ENCODE measurements at places on chromosomes 6 and 20.

GRCh38 chr6:163394659-163395058, 19.9 kb upstream of the QKI start:
- DNase-seq: no peak

- DNase-seq: peak; percentile 27
Measured at GRCh38 chr6:100573166-100573565, 108.4 kb upstream of the SIM1 start.

- no peak for DNase-seq
Measured at GRCh38 chr6:44474643-44475042, 87.1 kb downstream of the CDC5L start.

DNA sequence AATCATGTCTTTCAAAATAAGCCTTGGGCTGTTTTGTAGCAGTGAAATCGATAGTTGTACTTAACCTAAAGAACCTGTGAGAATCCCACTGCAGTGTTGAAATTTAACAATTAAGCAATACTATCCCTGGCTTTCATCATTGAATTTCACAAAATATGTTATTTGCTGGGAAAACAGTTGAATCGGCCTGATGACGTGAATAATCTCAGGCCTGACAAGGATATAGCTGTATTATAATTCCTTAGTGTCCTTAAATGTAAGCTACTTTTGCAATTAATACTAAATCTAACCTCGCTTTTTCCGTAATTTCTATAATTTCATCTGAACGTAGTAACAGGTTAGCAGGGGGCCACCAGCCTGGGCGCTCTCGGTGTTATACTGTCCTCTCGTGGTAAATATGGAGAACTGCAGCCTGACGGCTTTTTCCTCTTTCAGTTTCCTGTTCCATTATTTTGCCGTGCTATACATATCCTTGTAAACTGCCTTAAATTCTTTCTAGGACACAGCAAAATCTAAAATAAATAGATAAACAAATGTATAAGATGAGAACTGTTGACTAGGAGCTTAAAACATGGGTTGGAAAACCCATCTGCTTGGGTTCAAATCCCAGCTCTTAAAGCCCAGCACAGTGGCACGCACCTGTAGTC, 24.0 kb downstream of the MTFR2 start:
- DNase-seq: peak; percentile 82

GRCh38 chr6:16524380-16524707, 236.9 kb downstream of the ATXN1 start:
- DNase-seq: no peak

GRCh38 chr6:100998111-100998510, 117.0 kb upstream of the ASCC3 start:
- DNase-seq: no peak

GRCh38 chr6:113050010-113050858, 703.1 kb downstream of the RFPL4B start:
- DNase-seq: peak; percentile 13

- no peak for DNase-seq
Measured at GRCh38 chr20:35661053-35661452, 3.6 kb downstream of the CPNE1 start.

DNA sequence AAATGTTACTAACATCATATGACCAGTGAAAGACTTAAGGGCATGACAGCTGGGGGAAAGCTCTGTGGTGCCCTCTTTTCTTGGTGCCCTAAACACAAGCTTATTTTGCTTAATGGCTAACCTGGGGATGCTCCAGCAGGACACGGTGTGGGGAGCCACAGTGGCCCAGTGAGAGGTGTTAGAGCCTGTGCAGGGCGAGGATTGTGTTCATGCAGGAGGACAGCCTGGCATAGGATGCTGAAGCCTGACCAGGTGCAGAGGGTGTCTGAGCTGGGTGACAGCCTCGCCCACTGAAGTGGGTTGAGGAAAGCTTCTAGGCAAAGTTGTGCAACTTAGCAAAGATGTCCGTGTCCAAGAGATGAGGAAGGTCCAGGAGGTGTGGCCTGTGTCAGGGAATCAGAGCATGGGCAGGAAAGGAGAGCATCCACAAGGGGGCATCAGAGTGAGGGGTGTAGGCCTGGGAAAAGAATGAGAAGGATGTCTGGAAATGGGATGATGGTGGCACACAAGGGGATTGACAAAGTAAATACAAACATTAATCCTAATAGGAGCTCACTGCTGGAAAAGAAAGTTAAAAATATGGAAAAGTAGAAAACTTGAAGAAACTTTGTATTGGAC, 33.9 kb downstream of the SLC17A4 start:
- peak; percentile 77 for DNase-seq

- peak; percentile 69 for DNase-seq
Measured at GRCh38 chr6:156809034-156809433, 31.9 kb downstream of the ARID1B start.

DNA sequence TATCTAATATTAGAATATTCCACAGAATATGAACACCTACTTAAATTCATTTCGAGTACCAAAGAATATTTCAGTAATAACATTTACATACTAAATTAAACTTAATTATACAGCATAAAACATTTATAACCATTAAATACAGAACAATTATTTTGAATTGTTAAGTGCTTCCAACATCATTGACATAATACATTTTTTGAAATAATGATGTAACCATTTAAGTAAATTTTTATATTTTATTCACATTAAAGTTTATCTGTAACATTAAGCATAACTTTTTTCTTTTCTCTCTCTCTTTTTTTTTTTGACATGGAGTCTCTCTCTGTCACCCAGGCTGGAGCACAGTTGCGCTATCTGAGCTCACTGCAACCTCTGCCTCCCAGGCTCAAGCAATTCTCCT, 44.5 kb downstream of the FUT9 start:
- DNase-seq: no peak

GRCh38 chr6:13267142-13267651, 61.1 kb downstream of the TBC1D7 start:
- peak; percentile 53 for DNase-seq

DNA sequence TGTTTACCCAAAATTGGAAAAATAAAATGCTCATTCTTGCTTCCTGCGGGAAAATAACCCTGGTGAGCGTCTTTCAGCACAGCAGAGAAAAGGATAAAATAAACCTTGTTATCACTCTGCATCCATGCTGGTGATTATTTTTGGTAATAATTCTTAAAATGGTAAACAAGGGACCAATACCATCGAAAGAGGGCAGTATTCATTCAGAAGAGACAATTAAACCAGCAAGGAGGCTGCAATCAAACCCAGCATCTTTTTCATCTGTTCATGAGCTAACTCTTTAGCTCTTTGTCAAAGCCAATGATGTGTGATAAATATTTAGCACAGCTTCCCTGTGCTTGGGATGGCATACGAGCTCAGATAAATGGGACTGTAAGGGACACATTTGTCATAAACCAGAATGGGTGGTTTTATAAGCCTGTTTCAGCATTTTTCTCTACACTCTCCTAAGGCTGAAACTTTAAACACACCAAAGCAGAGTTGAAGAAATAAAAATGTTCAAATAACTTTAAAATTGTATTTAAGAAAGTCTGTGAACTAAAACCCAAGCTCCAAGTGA, 34.4 kb downstream of the CDH26 start:
- peak; percentile 18 for DNase-seq

DNA sequence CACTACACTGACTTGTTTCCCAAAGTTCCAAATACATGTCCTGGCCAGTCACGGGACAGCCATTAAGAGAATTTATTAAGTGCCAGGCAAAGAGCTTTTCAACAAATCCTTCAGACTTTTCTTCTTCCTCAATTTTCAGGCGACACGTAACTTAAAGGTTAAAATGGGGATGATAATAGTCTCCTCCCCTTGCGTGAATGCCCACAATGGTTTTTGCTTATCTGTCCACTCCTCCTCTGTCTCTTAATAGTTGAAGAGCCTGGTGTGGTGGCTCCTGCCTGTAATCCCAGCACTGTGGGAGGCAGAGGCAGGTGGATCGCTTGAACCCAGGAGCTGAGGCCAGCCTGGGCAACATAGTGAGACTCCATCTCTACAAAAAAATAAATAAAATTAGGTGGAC, 11.4 kb upstream of the PARD6B start:
- DNase-seq: peak; percentile 61

DNA sequence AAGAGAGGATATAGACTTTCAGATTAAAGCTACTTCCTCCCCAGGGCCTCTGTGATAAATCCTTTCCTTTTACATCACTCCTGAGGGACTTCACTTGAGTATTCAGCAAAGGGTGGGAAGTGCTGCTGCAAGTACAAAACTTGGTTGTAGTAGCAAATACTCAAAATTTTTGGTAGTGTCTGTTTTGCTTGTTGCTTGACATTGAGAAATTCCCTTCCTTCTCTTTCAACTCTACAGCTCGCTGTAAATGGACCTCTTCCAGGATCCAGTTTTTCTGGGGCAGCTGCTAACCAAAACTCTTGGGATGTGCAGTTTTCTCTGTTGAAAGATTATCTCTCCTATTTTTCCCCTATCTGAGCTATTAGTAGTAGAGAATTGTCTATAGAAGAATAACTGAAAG, 472.0 kb downstream of the CD109 start:
- no peak for DNase-seq

GRCh38 chr6:112163295-112164257, 76.2 kb downstream of the FAM229B start:
- peak; percentile 82 for DNase-seq

- no peak for DNase-seq
Measured at GRCh38 chr6:166104107-166104506, 63.5 kb downstream of the TBXT start.

DNA sequence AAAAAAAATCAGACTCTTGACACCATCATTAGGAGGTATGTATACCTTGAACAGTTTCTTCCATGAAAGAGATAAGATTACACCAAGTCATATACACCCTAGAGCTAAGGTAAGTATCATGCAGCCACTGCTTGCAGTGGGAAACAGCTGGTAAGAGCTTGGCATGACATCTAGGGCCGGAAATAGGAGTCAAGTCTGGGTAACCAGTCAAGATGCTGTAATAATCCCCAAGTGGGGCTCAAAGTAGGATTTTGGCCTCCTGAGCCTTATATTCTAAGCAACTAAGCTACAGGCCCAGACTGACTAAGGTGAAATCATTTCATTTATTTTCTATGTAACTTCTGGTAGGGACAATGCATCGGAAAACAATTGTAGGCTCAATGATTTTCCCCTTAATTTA, 23.9 kb downstream of the TRERF1 start:
- no peak for DNase-seq

DNA sequence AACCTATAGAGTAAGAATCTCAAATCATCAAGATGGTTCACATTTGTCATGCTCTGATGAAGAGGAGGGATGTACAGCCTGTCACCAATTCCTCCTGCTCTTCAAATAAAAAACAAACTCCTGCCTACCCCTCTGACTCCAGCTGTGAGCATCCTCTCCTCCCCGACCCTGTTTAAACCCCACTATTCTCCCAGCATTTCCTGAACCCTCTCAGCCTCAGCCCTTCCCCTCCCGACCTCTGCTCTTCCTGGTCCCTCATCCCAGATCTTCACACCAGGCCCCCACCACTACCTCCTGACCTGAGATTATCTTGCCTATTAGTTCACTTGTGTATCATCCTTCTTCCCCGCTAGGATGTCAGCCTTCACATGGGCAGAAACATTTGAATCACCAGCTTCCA, 75.8 kb downstream of the ZMYND8 start:
- no peak for DNase-seq

DNA sequence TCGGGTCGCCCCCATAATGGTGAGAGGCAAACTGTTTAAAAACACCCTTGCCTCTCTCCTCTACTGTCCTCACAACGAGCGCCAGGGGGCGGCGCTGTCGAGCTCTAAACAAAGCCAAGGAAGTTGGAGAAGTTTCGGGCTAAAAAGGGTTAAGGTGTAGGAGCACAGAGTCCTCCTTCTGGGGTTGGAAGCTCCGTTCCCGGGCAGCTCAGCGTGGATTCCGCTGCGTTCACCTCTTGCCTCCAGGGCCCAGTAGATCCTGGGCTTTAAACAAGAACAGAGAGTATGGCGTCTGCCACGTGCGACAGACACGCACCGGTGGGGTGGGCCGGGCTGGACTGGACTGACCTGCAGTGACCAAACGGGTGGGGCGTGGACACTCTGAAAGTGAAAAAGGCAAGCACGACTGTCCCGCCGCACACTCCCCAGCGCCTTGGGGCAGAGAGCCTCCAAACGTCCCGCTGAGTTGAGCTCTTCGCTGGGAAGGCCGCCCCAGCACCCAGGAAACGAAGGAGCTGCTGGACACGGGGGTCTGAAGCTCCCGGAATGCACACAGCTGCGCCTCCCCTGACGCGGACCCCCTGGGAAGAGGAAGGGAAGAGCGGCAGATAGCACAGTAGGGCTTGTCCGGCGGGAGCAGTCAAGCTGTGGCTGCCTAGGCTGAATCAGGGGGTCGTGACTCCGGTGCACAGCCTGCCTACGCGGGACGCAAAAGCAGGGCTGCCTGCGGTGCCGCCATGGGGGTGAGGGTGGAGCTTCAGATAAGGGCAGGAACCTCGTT, 1.6 kb upstream of the THBD start:
- DNase-seq: peak; percentile 87

DNA sequence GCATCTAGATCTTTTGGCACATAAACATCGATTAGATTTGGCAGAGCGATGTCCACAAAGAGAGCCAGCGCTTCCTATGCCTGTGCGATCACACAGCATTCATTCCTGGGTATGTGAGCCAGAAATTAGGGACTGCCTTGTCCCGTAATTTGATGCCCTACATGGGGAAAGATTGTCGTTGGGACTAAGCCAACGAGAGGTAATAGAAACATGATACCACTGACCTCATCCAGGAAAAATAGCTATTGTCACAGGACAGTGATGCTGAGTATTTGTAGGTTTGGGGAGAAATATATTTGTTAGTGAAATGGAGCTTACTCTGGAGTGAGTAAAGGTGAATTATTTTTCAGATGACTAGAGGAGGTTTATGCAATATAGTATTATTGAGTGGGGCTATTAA, 154.0 kb downstream of the TSHZ2 start:
- no peak for DNase-seq

GRCh38 chr6:6631534-6632276, 43.2 kb downstream of the LY86 start:
- DNase-seq: peak; percentile 36

- DNase-seq: no peak
Measured at GRCh38 chr6:156949376-156949775, 172.2 kb downstream of the ARID1B start.

- DNase-seq: no peak
Measured at GRCh38 chr20:58103961-58104360, 124.5 kb downstream of the ANKRD60 start.

GRCh38 chr6:104795363-104795762, 64.4 kb downstream of the HACE1 start:
- DNase-seq: no peak

- no peak for DNase-seq
Measured at GRCh38 chr20:42985628-42986027, 204.1 kb downstream of the PTPRT start.

- no peak for DNase-seq
Measured at GRCh38 chr20:57282670-57283361, 16.4 kb upstream of the BMP7 start.

DNA sequence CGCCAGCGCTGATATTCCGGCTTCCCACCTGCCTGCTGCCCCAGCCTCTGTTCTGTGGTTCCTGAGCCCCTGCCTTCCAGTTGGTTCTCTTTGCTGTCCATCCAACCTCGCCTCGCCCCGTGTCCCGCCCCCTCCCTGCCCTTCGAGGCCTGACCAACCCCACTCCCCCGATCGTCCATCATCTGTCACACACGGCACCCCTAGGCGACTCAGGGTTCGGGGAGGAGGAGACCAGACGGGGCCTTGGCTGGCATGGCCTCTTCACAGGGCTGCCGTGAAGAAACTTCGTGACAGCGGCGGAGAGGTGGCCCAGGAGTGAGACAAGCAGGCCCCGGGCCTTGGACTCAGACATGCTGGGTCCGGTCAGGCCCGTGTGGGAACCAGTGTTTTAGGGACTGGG, 226.1 kb downstream of the QKI start:
- no peak for DNase-seq

GRCh38 chr6:166456395-166457156, 73.8 kb upstream of the MPC1 start:
- no peak for DNase-seq

- peak; percentile 87 for DNase-seq
Measured at GRCh38 chr6:108798670-108799353, 49.4 kb upstream of the ARMC2 start.

Measured in hematopoietic multipotent progenitor cell treated with erythropoietin and hydrocortisone succinate and interleukin-3 and kit ligand, for 6 days (in vitro differentiated cells).